SK-N-MC (cell line): ENCODE measurements at places on chromosomes 2 and 18.
A peak's percentile ranks its signal among the peaks of the same experiment; 100 is the strongest.

- DNase-seq = no peak
These were observed 163.8 kb upstream of the EPB41L3 start for GRCh38 chr18:5707586-5707985.

DNA sequence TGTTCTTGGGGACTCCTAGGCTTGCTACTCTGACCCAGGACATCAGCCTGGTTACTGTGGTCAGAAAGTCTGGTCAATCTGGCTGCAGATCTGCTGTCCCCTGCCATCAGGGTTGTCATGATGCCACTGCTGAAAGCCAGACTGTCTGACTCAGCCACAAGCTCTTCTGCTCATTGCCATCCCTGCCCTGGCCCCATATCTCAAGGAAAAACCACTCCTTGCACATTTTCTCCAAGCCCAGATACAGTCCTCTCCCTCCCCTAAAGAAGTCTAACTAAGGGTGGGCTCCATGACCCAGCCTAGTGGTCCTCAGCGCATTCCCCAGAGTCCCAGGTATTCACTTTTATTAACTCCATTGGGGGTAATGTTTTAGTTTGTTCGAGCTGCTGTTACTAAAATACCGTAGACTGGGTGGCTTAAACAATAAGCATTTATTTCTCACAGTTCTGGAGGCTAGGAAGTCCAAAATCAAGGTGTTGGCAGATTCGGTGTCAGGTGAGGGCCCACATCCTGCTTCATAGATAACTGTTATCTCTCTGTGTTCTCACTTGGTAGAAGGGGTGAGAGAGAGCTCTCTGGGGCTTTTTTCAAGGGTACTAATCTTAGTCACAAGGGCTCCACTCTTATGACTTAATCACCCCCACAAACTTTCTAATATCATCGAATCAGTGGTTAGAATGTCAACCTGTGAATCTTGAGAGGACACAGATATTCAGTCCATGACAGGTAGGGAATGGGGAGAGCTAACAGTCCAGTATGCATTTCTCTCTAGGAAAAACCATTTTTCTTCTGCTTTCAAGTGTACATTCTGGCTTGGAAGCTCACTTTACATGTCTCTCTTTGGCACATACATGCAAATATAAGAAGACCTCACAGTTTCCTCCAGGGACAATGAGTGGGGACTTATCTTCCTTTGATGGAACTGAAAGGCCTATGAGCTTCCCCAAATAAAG is 94.8 kb upstream of the CXCR4 start:
- no peak for DNase-seq

DNA sequence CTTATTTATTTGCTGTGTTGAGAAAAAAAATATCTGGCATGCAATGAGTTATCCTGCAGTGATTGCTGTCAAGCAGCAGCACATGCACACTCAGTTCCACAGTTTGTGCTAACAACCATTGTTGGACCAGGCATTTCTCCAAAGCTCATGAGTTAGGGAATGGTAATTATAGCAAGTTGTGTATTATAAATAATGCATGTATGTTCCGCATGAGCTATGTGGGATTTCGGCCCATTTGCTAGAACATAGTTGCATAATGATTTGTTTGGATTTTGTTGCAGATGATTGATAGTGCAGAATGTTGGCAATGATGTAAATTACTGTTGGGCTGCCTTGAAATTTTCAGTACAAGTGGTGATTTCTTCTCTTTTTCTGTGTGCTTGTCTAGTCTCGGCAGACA is 10.7 kb downstream of the KCNJ3 start:
- DNase-seq = no peak

DNA sequence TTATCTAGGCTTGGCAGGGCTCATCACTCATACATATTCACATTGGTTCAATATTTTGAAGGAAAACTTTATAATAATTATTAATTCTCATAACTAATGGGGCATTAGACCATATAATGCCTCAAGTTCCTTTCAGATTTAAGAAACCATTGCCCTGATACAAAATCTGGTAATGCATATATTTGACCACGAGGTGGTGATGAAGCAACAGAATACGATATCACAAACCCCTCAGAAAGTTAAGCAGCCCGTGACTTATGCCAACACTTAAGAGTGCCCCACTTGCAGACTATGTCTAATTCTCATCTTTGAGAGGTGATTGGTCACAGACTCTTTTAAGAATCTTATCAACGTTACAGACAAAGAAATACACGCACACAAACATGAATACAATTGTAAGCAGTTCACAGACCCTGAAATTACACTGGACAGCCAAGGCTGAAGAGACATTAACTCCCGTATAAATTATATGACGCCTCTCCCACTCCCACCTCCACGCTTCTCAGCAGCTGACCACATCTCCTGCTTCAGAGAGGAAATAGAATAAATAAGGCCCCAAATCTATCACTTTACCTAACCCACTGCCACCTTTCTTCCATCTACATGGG is 20.7 kb upstream of the DNAH6 start:
- DNase-seq = peak; percentile 55

DNA sequence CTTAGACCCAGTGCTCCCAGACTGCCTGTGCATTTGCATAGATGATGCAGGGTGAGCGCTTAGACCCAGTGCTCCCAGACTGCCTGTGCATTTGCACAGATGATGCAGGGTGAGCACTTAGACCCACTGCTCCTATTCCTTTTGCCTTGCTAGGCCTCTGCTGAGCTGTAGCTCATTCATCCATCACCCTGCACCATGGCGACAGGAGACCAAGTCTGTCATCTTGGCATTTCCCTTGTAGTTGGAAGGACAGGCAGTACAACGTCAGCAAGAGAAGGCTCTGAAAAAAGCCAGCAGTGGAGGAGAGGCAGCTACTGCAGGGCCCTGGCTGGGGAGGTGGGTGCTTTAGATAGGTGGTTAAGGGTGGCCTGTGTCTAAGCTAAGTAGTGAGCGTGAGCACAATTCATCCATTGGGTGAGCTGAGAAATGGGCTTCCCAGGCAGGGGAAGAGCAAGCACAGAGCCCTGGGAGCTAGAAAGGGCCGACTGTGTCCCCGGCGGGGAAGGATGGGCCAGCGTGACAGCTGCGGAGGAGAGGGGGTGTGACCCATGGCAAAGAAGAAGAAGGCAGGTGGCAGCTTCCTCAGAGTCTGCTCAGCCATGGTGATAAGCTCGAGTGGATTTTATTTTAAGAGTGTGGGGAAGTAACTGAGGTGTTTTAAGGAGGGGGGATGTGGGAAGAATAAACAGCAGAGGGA is 108.8 kb downstream of the LPIN1 start:
- DNase-seq = no peak

- no peak for DNase-seq
These were observed 52.7 kb upstream of the NPAS2 start for GRCh38 chr2:100767224-100767653.

DNA sequence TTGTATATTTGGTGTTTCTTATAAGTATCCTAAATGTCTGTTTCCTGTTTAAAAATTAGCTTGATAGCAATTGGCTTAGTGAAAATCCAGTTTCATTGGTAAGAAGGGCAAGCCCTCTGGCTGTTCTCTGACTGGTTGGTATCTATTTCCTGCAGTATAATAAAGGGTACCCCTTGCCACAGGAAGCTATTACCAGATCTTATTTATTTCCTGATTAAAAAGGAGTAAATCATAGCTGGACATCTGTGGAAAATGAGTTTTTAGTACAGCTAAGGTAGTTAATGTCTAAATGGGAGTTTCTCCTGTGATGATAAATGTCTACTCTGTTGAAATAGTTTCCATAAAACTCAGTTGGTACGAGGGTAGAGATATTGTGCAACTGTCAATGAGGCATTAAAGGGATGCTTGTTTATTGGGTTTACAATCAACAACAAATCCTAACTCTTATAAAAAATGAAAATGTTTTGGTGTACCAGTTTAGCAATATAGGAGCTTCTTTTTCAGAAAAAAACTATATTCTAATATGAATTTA is 58.7 kb downstream of the FASTKD2 start:
- DNase-seq = no peak
